ENCODE measurements at places on chromosomes 6 and 20.

DNA sequence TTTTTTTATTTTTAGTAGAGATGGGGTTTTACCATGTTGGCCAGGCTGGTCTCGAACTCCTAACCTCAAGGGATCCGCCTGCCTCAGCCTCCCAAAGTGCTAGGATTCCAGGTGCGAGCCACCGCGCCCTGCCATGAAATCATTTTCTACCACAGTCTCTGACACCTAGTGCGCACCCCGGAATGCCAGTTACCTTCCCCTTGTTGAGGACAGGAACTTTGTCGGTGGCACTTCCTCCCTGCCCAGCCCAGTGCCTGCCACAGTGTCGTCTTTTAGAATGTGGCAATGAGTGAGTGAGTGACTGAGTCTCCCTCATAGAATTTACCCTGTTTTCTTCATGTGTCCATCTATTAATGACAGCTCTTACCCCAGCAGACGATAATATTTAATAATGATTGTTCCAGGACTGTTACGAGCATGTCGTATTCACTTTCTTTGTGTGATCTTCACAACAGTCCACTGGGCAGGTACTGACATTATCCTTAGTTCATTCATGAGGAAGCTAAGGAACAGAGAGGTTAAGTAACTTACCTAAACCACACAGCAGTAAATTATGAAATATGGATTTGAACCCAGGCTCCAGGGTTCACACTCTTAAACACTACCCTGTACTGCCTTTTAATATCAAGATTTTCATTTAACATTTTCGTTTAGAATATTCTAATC is 1.8 kb downstream of the OSBPL2 start:
- no peak for DNase-seq

GRCh38 chr6:106339334-106340029 is 13.9 kb upstream of the ATG5 start:
- DNase-seq, result peak; percentile 84

DNA sequence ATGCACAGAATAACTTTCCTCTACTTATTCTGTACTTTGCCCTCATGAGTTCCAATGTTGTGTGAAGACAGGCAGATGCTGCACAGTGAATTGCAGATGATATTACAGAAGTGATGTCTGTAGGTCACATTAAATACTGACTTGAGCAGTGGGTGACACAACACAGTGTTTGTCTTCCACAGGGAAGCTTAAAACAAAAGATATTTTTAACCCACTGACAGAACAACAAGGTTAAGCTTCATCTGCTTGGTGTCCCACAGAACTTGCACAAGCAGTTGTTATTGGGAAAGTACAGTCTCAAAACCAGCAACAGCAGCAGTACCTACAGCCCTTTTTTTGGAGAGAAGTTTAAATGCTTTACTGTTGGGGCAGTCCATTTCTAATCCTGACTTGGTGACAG is 10.5 kb downstream of the SUMO4 start:
- no peak for DNase-seq

DNA sequence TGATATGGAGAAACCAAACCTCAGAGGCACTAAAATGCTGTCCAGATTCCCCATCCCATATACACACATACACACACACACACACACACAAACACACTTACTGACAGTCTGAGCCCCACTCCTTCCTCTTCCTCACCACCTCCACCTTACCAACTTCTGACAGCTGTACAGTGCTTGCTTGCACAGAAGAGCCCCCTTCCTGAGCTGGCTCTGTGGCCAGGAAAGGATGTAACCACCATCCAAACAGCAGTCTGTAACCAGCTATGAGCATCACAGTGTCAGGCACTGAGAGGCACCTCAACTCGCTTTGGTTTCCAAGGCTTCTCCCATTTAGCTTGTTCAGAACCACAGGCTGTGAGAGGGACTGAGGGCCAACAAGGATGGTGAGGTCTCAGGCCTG is 5.9 kb upstream of the C6orf136 start:
- DNase-seq, result no peak

DNA sequence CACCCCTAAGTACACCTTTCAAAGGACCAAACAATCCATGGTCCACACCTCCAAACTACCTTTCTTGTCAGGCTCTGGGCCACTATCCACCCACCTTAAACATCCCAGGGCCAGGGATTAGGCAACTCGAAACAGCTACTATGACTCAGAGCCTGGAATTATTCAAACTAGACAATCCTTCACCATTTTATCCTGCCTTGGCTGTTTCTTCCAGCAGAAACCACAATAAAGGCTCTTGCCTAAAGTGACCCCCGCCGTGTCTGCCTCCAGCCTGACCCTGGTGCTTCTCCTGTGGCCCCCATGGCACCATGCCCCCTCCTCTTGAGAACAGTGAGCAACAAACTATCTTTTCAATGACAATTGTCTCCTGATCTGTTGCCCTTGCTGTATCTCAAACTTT is 195.5 kb downstream of the EPM2A start:
- no peak for DNase-seq

DNA sequence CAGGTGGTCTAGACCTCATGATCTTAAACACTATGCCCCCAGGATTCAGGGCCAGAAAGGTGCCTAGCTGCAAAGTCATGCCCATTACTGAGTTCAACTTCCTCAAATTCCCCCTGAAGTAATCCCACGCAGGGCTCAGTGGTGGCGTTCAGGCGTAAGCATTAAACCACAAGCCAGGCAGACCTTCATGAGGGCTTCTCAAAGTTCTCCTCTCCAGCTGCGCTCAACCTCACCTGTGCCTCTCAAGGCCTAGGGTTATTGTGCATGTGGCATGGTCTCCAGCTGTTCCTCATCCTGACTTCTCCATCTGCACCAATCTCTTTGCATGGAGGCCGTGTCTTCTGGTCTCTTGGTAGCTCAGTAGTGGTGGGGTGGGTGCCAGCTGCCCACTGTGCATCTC is 113.6 kb downstream of the TSHZ2 start:
- DNase-seq, result no peak

DNA sequence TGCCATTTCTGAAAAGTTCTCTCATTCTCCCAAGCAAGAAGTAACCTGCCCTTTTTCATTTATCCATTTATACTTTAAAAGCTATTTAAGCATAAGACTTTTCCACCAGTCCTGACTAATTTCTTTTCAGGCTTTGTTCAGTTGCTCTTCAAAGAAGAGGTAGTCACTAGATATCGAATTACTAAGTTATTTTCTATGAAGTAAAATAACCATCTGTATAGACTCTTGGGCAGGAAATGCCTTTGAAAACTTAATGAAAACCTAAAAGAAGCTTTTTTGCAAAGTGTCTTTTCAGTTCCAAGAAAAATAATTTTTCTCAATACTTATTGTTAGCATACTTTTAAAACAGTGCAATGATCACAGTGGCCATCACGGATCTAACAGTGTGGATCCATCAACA is 31.3 kb upstream of the LAMP5 start:
- no peak for DNase-seq

GRCh38 chr20:32465092-32465900 is 107.2 kb downstream of the ASXL1 start:
- DNase-seq, result no peak

- DNase-seq, result no peak
Measured at GRCh38 chr20:32632461-32633354, 41.0 kb downstream of the C20orf203 start.

GRCh38 chr6:41546475-41546865 is 289 bp downstream of the FOXP4 start:
- peak; percentile 50 for DNase-seq

- DNase-seq, result no peak
Measured at GRCh38 chr6:144265390-144265789, 19.7 kb upstream of the UTRN start.

DNA sequence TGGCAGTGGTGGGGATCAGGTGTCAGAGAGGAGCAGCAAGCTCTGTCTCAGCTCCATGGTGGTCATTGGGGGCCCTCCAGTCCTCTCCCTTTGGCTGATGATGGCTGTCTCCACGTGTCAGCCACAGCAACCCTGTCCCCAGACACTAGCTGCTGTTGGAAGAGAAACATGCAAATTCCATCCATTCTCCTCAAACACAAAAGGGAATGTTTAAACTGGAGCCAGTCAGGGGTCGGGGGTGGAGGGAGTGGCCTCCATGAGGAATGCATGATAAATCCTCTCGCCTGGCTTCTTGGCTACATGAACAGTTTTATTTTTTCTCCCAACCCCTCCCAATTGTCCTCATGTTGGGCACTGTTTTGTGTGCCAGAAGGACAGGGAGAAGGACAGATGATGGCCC is 86.4 kb downstream of the EDN3 start:
- DNase-seq, result no peak

DNA sequence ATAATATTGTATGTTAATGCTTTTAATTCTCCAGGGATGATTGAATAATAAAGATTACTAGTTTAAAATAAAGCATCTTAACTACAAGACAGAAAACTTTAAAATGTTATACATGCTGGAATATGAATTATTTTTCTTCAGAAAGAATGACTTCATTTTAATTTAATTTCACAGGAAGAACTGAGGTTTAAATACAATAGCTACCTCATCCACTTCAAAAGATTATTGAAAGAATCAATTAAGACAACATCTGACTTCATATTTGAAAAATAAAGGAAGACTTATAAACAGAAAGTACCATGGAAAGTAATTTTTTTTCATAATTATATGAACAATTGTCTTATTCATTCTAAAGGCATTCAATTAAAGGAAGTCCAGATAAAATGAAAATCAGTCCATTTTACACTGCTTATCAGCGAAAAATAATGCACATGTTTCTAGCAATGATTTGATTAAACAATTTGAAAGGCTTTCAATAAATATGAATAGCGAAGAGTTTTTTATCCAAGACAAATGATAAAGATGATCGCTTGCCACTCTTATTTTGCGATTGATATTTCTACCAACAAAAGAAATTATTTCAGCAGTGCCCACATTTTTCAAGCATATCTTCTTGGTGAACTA is 368.5 kb upstream of the OPRM1 start:
- DNase-seq, result no peak

GRCh38 chr6:36666826-36667591 is 11.5 kb upstream of the CDKN1A start:
- DNase-seq, result peak; percentile 87

- DNase-seq, result no peak
Measured at GRCh38 chr6:44590471-44590870, 203.0 kb downstream of the CDC5L start.

DNA sequence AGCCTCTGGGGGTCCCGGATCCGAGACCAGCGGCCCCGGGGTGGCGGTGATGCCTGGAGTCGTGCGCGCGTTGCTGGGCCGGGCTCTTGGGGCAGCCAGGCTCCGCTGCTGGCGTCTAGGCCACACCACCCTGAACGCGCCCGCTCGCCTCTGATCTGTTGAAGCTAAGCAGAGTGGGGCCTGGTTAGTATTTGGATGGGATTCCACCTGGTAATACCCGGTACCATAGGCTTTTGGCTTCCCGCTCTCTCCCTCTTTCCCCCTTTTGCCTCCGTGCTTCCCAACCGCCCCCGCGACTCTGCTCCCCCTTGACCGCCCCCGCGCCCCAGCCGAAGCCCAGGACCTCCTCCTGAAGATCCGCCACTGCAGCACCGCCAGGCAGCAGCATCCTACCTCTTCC is 1383.5 kb upstream of the DEFB115 start:
- DNase-seq, result peak; percentile 53

GRCh38 chr20:13800728-13801134 is 15.9 kb downstream of the NDUFAF5 start:
- peak; percentile 99 for DNase-seq

DNA sequence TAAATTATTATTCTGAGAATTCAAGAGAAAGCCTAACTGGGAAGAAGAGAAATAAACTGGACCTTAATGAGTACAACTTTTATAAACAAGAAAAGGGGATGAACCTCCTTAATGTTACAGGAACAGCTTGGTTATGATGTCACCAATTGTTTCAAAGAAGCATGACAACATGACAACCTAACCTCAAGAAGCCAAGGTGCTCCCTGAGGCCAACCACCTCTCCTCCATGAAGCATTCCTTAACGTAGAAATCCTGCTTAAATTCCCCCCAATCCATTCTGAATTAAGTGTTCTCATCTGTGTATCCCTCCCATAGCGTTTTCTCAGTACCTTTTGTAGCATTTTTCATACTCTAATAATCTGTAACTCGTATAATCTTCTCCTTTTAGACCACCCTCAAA is 1.7 kb downstream of the HBS1L start:
- DNase-seq, result no peak

DNA sequence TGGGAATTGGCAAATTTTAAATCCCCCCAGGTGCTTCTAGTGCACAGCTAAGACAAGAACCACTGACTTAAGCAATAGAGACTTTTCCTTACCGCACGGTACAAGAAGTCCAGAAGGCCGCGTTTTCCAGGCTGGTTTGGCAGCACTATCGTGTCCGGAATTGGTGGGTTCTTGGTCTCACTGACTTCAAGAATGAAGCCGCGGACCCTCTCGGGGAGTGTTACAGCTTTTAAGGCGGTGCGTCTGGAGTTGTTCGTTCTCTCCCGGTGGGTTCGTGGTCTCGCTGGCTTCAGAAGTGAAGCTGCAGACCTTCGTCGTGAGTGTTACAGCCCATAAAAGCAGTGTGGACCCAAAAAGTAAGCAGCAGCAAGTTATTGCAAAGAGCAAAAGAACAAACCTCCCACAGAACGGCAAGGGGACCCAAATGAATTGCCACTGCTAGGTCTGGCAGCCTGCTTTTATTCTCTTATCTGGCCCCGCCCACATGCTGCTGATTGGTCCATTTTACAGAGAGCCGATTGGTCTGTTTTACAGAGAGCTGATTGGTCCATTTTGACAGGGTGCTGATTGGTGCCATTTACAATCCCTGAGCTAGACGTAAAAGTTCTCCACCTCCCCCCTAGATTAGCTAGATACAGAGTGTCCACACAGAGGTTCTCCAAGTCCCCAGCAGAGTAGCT is 264.5 kb downstream of the PREX1 start:
- DNase-seq, result no peak

DNA sequence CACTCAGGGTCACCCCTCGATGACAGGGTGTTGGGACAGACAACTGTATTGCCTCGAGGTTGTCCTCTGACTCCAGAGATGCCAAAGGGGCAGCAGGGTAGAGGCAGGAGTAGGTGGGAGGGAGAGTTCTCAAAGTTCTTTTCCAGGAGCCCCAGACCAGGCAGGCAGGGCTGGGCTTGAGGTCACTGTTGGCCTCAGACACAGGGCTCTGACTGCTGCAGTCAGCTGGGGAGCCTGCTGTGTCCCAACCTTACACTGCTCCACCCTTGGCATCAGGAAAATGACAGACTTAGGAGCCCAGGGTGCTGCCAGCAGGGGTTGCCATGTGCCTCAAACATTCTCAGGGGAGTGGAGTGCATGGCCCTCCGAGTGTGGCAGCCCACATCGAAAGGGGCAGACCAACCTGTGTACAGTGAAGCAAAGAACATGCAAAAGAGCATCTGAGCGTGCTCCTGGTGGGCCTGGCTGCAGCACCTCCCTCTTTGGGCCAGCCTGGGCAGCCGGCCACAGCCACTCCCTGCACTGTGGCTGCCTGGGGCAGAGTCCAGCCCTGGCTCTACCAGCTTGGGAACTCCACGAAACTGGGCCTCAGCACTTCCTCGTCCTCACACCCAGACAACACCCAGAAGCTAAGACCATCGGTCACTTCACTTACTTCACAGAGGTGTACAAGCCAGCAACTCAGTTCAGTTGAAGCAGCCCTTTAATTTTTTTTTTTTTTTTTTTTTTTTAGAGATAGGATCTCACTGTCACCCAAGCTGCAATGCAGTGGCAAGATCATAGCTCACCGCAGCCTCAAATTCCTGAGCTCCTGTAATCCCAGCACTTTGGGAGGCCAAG is 24.0 kb downstream of the C6orf132 start:
- DNase-seq, result no peak

GRCh38 chr6:160429620-160429895 is 81.4 kb downstream of the SLC22A3 start:
- no peak for DNase-seq

Data from NCI-H1105 treated with DMSO at 0.1 percent for 48 hours (cell line).